ENCODE measurements at places on chromosomes 12 and 14.

DNA sequence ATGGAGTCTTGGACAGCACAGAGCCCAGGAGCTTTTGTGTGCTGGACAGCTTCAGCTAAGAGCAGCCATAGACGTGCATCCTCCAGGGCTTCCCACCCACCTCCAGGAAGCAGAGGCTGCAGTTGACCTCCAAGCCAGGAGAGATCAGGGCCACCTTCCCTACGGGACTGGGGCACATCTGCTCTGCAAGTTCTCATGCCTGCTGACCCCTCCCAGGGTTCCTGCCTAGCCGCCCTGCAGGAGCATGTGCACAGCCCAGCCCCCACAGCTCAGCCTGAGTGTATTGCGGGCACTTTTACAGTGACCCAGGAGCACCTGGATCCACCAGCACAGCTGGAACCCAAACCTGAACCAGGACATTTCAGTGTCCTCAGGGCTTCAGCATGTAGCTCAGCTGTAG, 915.2 kb downstream of the RPS29 start:
- DNase-seq: no peak

DNA sequence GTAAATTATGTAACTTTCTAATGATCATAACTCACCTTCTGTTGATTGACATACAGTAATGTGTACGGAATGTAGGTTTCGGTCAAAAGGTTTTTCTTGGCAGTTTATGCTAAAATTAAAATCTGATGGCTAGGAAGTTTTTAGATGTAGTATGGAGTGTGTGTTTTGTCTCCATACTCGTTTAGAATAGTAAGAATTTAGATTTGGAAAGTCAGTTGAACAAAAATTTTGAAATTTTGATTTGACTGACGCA, 859 bp downstream of the PALS1 start:
- DNase-seq: no peak

GRCh38 chr14:96249029-96249428, 7.0 kb upstream of the BDKRB1 start:
- no peak for DNase-seq

DNA sequence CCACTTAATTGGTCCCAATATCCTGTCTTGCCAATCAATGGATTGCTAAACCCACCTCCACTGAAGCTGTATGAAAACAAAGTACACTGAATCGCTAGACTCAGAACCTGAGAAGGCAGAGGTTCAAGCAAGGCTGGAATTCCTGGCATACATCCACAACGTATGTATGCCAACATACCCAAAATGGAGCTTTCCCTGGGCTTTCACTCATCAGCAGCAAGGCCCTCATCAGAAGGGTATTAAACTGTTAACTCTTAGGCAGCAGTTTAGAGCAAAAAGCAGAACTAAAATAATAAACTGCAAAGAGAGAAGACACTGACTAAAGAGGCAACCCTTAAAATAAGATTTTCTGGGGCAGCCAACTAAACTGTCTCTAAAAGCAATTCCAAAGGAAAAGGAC, 13.6 kb downstream of the MED13L start:
- DNase-seq: no peak

- DNase-seq: peak; percentile 28
These were observed 527.7 kb downstream of the FUT8 start for GRCh38 chr14:65940056-65940735.

GRCh38 chr12:23756416-23756815, 193.1 kb downstream of the SOX5 start:
- DNase-seq: no peak

DNA sequence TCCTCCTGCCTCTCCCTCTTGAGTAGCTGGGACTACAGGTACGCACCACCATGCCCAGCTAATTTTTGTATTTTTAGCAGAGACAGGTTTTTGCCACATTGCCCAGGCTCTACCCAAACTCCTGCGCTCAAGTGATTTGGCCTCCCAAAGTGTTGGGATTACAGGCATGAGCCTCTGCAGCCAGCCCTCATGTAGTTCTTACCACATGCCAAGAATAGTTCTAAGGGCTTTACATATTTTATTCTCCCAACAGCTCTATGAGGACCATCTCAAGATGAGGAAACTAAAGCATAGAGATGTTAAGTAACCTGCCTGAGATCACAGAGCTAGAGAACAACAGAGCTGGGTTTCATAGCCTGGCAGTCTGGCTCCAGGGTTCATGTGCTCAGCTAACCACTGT, 37.9 kb upstream of the ALDH2 start:
- no peak for DNase-seq

DNA sequence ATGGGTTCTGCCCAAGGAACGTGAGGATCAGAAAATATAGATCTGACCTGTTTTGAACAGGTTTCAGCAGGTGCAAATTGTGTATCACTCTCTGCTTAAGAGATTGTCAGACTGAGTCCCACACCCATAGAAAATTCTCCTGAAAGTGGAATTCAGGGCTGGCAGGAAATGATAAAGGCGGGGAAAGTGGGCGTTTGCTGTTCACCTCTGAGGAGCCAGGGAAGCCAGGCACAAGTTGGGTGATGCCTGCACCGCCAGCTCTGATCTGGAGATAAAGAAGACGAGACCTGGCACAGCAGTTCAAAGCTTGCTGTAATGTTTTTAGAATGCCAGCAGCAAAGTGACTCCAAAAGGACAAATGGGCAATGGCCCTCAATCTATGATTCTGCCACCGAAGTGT, 356.5 kb upstream of the SOX5 start:
- no peak for DNase-seq

DNA sequence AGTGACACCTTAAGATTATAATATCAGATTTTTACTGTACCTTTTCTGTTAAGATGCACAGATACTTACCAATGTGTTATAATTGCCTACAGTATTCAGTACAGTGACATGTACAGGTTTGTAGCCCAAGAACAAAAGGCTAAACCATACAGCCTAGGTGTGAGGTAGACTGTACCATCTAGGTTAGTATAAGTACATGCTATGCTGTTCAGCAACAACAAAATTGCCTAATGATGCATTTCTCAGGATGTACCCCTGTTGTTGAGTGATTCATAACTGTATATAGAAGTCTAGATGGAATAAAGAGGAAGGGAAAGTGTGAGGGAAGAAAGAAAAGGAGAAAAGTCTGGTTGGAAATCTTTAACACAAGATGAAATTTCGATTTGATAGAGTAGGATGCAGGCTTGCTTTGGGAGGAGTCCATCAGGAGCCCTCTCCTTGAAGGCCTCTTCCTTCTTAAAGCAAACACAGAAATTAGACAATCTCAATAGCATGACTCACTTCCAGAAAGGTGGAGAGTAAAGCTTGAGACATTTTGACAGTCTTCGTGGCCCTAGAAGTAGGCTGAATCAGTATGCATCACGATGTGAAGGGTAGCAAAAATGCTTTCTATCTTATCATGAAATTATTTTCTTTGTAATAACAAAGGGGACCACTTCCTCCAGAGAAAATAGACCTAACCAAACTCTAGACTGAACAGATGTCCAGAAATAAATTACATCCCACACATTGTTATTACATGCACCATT, 191.5 kb downstream of the SYT1 start:
- no peak for DNase-seq

GRCh38 chr14:75537071-75537470, 14.8 kb downstream of the BATF start:
- no peak for DNase-seq
